Suprapubic skin (tissue), 4 donors: ENCODE measurements at places on chromosomes 4 and X. TPM values are rescaled to one million over a fixed set of nuclear protein-coding genes. Genes with fewer than 3 reads are reported as not detected.

C1QTNF7 gene
- 5.7 TPM for total RNA-seq

BEND2 gene
- not detected for total RNA-seq

GAGE10 gene
- not detected for total RNA-seq

SCML2 gene
- total RNA-seq: 3.7 TPM

HMX1 gene
- not detected for total RNA-seq

FOXP3 gene
- not detected for total RNA-seq

CENPE gene
- 5.3 TPM for total RNA-seq

APLN gene
- 0.38 TPM for total RNA-seq

REELD1 gene
- total RNA-seq: not detected

MFAP3L gene
- 41.4 TPM for total RNA-seq

JCHAIN gene
- 8.4 TPM for total RNA-seq

TMEM154 gene
- 143 TPM for total RNA-seq

LRIT3 gene
- total RNA-seq: 2.2 TPM

HPSE gene
- 9.7 TPM for total RNA-seq

CSAG1 gene
- not detected for total RNA-seq

SYP gene
- 1.3 TPM for total RNA-seq

ITGB1BP2 gene
- total RNA-seq: 2.5 TPM
